T-helper 17 cell (primary cell): ENCODE measurements at places on chromosomes 11 and 22. TPM values are rescaled to one million over a fixed set of nuclear protein-coding genes. Genes with fewer than 3 reads are reported as not detected.

- no peak for DNase-seq
These were observed 75.8 kb downstream of the GGTLC2 start for GRCh38 chr22:22720201-22720723.

DNA sequence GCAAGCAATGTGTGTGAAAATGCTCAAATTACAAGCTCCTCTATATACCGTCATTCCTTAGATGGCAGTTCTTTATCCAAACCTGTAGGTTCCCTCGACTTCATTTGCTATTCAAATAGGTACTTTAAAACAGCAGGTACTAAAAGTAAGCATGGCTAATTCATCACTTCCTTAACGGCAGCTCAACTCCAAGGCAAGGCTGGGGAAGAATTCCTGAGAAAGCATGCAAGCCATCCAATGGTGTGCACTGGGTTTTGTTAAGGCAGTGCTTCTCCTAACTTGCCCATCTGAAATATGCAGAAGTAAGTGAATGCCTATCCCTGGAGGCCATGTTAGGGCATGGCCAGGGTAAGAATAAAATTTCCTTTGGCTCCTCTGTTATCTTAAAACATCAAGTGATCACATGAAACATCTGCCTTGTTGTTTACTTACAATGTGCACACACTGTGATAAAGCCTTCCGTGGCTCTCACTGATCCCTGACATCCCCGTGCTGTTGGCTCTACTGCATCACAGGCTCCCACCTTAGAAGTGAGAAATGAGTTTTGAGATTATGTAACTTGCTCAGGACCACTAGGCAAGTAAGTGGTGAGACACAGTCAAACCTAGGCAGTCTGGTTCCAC, 52.1 kb downstream of the SMCO4 start:
- no peak for DNase-seq

DNA sequence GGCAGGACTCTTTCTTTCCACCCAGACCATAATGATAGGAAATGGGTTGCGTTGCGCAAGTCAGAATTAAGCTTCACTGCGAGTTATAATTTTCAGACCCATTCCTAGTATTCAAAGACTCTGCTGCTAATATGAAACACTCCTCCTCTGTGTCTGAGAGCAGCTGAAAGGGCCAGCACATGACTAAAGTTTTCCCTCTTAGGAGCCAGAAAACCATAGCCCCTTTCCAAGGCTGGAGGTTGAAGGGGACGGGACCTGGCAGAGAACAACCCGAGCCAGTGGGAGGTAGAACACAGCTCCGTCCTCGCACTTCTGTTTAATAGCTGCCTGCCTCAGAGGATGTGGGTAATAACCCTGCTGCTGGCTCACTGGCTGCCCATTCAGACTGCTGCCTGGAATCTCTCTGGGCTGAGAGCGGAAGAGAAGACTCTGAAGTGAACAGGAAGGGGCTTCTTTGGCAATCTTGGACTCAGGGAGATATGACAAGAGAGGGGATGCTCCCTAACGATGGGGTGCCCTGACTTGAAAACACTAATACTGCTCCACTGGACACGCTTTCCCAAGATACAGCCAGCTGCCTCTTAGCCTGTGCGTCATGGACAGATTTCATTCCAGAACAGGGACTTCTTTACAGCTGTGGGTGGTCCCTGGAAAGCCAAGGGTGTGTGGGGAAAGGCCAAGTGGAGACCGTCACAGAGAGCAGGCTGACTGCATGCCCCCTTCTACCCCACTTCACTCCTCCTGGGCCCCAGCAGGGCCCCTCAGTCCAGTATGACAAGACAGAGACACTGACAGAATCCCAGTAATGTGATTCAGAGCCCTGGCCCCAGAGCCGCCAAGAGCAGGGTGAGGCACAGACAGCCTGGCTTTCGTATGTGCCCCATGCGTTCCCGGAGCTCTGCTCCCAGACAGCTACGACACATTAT, 156.9 kb downstream of the FEZ1 start:
- DNase-seq = no peak

Gene P2RX3
- not detected for total RNA-seq

Gene LDHAL6A
- not detected for total RNA-seq

Gene DRD4
- total RNA-seq = 0.89 TPM

GRCh38 chr11:21072558-21072957, 403.2 kb downstream of the NELL1 start:
- DNase-seq = no peak

- no peak for DNase-seq
These were observed 30.5 kb downstream of the CHKA start for GRCh38 chr11:68090706-68091105.

DNA sequence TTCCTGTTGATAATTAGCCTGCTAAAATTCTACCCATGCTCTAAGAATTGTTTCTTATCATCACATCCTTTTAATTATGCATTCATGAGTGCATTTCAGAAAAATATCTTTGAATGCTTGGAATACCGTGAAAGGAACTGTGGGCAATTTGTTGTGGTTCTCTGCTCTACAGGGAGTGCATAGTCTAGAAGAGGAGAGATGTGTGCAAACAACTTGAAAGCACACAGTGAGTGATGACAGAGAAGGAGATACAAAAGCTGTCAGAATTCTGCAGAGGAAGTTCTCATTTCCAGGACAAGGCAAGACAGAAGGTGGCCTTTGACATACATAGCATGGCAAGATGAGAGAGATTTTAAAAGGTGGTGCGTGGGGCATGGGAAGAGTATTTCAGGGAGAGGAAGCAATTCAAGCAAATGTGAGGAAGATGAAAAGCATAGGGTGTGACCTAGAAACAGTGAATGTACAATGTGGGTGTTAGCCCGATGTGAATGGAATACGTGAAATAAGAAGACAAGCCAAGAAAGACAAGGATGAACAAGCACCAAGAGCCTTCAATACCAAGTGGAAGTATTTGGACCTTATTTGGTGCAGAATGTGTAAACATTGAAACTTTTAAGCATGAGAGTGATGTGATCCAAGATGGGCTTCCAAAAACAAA, 5.0 kb downstream of the MMP8 start:
- DNase-seq = no peak

Gene GGTLC3
- total RNA-seq = not detected

- DNase-seq = no peak
These were observed 109.7 kb upstream of the RRM1 start for GRCh38 chr11:3984896-3985295.

DNA sequence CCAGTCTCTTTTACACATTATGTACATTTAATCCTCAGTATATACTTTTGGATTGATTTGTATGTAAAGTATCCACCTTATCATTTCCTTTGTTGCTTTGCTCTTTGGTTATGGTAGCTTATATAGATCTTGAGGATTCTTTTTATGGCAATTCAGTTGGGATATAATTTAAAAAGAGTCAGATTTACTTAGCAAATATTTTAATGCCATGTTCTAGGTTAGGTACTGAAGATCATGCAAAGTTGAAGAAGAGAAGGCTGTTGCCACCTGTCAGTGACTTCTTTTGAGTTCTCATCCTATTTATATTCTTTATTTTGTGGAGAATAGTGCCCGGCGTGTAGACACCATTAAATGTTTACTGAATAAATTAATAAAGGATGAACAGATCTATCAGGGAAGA, 279.7 kb downstream of the TMEM135 start:
- no peak for DNase-seq

DNA sequence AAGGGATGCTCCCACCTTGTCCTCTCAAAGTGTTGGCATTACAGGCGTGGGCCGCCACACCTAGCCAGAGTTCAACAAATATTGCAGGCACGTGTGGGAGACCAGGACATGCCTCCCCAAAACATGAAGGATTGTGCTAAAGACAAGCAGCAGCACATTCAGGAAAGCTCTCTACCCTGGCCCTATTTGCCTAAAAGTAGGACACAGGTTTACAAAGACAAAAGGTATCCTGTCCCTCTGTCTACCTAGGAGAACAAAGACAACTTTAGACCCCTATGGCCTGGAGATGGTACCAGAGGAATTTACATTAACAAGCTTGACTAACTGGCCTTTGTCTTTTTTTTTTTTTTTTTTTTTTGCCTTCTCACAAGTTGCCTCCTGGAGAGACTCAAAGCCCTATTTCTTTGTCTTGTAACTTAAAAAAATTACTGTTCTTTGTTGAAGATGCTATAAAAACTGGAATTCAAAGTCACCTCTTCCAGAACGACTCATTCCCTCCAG, 859 bp upstream of the ACCS start:
- no peak for DNase-seq

GRCh38 chr11:127998421-127998820, 588.9 kb downstream of the ETS1 start:
- no peak for DNase-seq

DNA sequence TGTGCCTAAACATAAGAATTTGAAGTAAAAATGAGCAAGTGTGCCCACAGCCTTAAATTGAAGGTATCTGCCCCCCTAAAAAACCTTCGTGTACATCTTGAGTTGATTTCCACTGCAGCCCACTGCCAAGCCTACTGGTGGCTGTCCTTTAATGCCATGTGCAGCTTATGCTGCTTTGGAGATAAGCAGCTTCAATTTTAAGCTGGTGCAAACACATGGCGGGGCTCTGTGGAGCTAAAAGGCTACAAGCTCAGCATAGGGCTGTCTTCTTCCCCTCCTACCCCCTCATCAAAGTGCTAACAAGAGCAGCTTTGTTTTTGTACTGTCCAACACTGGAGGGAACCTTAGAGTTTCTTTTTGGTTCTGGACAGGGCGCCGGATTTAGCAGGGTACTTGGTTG, 128.5 kb upstream of the LMO1 start:
- no peak for DNase-seq

DNA sequence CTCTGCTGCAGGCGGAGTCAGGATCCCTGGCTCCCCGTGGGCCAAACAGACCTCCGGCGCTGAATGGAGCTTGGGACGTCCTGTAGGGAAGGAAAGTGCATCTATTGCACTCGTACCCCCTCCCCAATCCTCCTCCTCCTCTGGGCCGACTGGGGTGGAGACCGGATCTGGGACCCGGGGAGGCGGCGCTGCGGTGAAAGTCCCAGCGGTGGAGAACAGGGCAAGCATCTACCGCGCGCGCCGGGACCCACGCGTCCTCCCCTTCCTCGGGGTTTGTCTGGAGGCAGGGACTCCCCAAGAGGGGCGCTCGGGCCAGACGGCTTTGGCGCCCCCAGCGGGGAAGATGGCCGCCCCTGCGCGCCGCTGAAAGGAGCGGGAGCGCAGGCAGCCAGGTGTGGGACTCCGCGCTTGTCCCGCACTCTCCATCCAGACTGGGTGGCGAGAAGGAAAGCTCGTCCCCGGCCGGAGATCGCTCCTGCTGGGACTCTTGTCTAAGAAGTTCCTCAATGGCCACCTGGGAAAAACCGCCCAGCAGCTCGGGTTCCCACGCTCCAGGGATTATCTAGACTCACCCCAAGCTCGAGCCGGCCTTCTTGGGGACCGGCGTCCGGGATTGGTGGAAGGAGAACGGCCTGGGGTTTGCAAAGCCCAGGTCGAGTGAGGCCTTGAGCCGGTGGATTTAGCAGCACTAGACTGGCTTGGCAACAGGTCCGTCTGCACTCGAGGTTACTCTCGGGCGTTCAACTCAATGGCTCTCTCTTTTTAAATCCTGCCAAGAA, 718 bp downstream of the FADS2 start:
- no peak for DNase-seq

DNA sequence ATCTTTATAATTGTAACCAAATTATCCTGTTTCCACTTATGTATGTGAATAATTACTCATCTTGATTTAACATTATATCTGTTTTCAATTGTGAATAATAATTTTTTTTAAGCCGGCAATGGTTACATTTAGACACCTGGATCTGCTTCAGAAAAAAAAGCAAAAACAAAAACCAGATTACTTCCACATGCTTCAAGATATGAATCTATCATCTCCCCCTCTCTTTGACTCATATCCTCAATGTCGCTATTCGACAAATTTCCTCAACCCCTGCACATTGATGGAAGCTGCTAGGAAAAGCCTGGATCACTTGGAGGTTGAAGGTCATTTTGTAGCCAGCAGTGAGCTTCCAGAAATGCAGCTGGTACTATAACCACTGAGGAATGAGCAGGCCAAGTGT, 42.7 kb downstream of the SLC1A2 start:
- DNase-seq = no peak

Gene APOBEC3A
- total RNA-seq = 0.70 TPM

DNA sequence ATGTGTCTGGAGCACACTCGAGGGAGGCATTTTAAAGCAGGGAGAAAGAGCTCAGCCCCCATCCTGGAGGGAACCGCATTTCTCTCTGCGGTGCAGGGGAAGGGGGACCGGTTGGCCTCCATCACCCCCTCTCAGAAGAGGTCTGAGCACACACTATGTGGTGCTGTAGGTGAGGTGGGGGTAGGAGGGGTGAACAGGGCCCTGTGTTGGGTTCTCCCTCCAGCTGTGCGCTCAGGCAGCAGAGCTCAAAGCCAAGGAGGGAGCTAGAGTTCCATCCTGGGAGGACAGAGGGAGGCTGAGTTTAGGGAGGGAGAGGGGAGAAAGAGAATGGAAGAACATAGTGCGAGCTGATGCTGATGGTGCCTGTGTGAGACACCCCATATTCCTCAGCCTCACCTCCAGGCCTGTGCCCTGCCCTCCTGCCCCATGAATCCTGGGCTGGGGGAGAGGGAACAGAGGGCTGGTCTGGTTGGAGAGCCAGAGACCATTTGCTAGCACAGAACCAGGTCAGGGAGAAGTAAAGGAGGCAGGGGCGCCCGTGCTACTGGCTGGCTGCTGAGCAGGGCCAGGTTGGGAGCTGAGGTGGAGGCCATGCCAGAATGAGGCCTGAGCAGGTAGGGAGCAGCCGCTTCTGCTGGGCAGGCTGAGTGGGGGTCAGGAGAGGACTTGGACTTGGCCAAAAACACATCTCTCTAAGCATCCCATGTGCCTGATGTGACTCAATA, 43.7 kb downstream of the ALX4 start:
- no peak for DNase-seq

DNA sequence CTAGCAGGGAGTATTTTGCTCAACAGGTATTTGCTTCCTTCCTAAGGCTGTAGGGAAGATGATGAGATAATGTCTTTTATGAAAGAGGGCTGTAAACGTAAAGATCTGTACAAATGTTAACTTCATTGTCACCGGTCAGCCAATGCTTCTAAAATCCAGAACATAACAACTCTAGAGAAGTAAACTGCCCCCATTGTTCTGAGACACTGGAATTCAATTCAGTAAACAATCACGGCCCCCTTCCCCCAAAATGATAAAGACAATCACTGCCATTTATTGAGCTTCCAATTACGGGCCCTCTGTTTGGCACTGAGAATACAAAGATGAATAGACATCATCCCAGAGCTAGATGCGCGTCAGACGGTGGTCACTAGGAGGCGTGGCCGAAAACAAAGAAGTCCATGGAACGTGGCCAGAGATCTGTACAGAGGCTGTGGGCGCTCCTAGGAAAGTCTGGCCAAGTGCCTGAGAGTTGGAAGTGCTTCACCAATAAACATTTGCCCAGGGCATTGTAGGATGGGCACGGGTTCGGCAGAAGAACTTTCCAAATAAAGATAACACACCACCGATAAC, 576 bp downstream of the TMEM258 start:
- DNase-seq = no peak

GRCh38 chr11:93648158-93648557, 13.3 kb upstream of the CEP295 start:
- no peak for DNase-seq

Gene SMC1B
- total RNA-seq = not detected

- DNase-seq = no peak
These were observed 27.6 kb downstream of the PLEKHA7 start for GRCh38 chr11:16986434-16987204.

- no peak for DNase-seq
These were observed 15.8 kb downstream of the IGLL5 start for GRCh38 chr22:22903355-22903777.

GRCh38 chr11:112504056-112504455, 243.4 kb upstream of the PLET1 start:
- DNase-seq = no peak

GRCh38 chr22:49727881-49728569, 99.6 kb downstream of the BRD1 start:
- DNase-seq = no peak

GRCh38 chr11:86161837-86162236, 82.7 kb upstream of the EED start:
- no peak for DNase-seq
